RPMI8226 (cell line): ENCODE measurements at places on chromosomes 6 and 20.

- DNase-seq: no peak
Observed at GRCh38 chr20:1888796-1889463, 6.3 kb upstream of the SIRPA start.

- DNase-seq: no peak
Observed at GRCh38 chr6:108009894-108010293, 51.9 kb upstream of the SEC63 start.

DNA sequence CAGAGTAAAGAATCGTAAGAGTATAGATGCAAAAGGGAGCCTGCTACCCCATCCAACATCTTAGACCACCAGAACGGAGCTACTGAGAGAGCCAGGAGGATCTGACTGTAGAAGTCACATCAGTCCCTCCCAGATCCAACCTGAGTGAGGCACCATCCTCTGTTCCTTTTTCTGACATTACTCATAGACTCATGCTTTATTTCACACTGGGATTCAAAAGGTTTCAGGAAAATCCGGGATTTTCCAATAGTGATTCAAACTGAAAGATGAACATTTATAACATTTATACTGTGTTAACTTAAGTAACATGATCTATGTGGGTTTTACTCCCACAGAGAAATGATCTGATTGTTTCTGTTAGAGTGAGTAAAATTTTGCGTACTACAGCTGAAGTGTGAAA, 868.6 kb upstream of the GJE1 start:
- DNase-seq: no peak

- no peak for DNase-seq
Observed at GRCh38 chr6:11231564-11232192, 790 bp downstream of the NEDD9 start.

DNA sequence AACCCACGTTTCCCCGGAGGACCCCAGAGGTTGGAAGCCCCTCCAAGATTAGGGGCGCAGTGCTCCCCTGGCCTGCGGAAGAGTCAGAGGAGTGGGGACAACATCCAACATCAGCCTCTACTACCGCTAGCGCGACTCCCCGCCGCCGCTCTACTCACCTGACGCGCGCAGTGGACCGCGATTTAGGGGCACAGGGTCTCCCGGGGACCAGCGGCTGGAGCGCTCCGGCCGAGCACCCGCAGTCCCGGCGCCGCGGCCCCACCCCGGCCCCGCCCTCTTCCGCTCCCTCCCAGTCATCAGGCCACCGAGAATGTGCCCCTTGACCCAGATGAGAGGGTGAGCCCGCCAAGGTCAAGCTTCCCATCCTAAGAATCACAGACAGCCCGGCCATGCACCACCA, at the start of gene ZFP57:
Gene ZFP57, minus strand, starts transcription at position 249 of the 400 bp plus-strand sequence. CDS start 4,149 bp downstream, outside the sequence.
- no peak for DNase-seq

DNA sequence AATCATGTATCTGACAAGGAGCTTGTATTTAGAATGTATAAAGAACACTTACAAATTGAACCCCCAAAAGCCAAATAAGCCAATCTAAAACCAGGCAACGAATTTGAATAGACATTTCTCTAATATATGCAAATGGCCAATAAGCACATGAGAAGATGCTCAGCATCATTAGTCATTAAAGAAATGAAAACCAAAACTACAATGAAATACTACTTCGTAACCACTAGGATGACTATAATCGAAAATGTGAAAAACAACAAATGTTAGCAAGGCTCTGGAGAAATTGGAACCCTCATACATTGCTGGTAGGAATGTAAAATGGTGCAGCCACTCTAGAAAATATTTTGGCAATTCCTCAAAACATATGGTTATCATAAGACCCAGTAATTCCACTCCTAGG, 105.8 kb upstream of the TOP1 start:
- no peak for DNase-seq

DNA sequence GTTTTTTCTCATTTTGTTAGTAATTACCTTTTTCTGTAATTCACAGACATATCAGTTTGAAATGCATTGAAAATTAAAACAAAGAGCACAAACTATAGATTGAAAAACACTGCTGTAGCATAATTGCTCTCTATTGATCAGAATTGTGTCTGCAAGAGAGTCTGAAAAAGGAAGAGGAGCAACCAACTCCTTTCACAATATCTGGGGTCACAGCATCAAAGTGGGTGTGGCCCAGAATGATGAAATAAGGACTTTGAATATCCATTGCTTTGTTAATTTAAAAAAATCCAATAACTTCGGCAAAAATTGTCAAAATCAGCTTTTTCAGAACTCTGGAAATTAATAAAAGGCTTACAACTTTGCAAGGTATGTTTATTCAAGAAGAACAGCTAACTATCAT, 99.2 kb downstream of the MYLK4 start:
- no peak for DNase-seq
